ENCODE measurements at places on chromosomes 11 and 22. TPM values are rescaled to one million over a fixed set of nuclear protein-coding genes. Genes with fewer than 3 reads are reported as not detected.

GRCh38 chr22:42884616-42885375 lies 27.7 kb upstream of the ARFGAP3 start:
- H3K27me3 ChIP-seq: no peaks in the 10 kb centered on the region
- H3K36me3 ChIP-seq: peaks cover 79% of the 10 kb centered on the region
- H3K4me1 ChIP-seq: peaks cover 7% of the 10 kb centered on the region
- DNase-seq: no peak
- H3K27ac ChIP-seq: no peak overlapping the region

GRCh38 chr11:10746871-10747270 lies 4.2 kb upstream of the CTR9 start:
- DNase-seq: no peak
- no peaks in the 10 kb centered on the region for H3K36me3 ChIP-seq
- H3K27ac ChIP-seq: no peak overlapping the region
- peaks cover under 1% of the 10 kb centered on the region for H3K4me1 ChIP-seq
- no peak overlapping the region for H3K4me3 ChIP-seq

DNA sequence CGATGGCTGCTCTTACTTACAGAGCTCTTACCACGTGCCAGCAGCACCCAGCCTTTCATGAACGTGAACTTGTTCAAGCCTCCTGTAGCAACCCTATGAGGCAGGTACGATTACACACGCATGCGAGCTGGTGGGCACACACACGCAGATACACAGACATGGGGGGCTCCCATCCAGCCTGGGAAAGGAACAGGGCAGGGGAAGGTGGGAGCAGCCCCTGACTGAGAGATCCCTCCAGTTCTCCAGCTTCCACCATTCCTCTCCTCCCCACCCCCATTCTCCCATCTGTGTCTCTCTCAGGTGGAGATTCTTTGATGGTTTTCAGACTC lies 37.6 kb upstream of the WNT11 start:
- no peaks in the 10 kb centered on the region for H3K36me3 ChIP-seq
- no peaks in the 10 kb centered on the region for H3K4me1 ChIP-seq
- no peak for DNase-seq
- no peak overlapping the region for H3K27ac ChIP-seq
- no peak overlapping the region for H3K4me3 ChIP-seq

- no peak for DNase-seq
- H3K27me3 ChIP-seq: no peaks in the 10 kb centered on the region
- H3K4me1 ChIP-seq: no peaks in the 10 kb centered on the region
Observed at GRCh38 chr11:33403344-33403743, 146.2 kb downstream of the HIPK3 start.

Gene FUT4
- 23.4 TPM for total RNA-seq

GRCh38 chr11:45502226-45502545 lies 163.2 kb downstream of the CHST1 start:
- no peak overlapping the region for H3K27ac ChIP-seq
- no peak overlapping the region for H3K4me3 ChIP-seq
- no peaks in the 10 kb centered on the region for H3K27me3 ChIP-seq
- H3K4me1 ChIP-seq: no peaks in the 10 kb centered on the region

DNA sequence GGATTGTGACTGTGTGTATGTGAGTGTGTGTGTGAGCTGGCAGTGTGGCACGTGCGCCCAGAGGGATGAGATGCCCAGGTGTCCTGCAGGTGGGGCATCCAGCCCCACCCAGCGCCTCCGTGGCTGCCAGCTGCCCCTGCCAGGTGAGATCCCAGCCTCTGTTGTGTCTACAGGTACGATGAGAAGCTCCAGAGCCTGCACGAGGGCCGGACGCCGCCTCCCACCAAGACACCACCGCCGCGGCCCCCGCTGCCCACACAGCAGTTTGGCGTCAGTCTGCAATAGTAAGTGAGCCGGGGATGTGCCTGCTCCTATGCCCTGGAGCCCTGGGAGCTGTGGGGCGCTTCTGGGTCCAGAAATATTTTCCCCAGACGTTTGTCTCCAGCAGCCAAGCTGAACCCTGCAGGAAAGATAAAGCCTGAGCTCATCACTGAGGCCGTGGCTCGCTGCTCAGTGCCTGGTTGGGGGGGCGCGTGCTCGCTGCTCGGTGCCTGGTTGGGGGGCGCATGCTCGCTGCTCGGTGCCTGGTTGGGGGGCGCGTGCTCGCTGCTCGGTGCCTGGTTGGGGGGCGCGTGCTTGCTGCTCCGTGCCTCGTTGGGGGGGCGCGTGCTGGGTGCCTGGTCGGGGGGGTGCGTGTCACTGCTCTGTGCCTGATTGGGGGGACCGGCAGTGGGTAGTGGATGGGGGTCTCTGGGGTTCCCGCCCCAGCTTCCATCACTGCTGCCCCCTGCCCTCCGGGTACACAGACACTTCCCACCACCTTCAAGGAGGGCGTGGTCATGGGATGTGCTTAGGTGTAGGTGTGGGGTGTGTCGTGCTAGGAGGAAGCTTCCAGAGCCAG lies 73.2 kb downstream of the ARHGAP8 start:
- DNase-seq: no peak
- no peaks in the 10 kb centered on the region for H3K27me3 ChIP-seq
- no peaks in the 10 kb centered on the region for H3K4me1 ChIP-seq
- H3K36me3 ChIP-seq: no peaks in the 10 kb centered on the region
- H3K4me3 ChIP-seq: no peak overlapping the region

DNA sequence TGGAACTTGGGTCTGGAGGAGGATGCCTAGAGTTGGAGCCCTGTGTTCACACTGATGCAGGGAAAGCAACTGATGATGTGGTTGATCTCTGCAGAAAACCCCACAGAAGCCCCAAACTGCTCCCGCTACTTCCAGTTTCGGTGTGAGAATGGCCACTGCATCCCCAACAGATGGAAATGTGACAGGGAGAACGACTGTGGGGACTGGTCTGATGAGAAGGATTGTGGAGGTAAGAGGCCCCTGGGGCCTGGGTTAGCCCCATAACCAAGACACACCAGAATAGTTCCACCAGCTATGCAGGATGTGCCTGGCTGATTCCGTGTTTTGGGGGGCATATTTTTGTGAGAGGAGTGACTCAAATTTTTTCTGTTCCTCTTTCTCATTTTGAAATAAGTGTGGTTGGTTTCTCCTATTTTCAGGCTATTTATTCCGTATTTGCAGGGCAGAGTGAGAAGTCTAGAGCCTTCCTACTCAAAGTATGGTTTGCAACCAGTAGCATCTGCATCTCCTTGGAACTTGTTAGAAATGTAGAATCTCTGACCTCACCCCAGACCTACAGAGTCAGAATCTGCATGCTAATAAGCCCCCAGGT lies 137.3 kb upstream of the SORL1-AS1 start:
- no peak overlapping the region for H3K27ac ChIP-seq
- H3K4me1 ChIP-seq: no peaks in the 10 kb centered on the region

GRCh38 chr11:129410395-129410960 lies 34.8 kb downstream of the BARX2 start:
- H3K27ac ChIP-seq: no peak overlapping the region
- no peak for DNase-seq
- no peaks in the 10 kb centered on the region for H3K36me3 ChIP-seq
- no peak overlapping the region for H3K4me3 ChIP-seq
- H3K27me3 ChIP-seq: no peaks in the 10 kb centered on the region

DNA sequence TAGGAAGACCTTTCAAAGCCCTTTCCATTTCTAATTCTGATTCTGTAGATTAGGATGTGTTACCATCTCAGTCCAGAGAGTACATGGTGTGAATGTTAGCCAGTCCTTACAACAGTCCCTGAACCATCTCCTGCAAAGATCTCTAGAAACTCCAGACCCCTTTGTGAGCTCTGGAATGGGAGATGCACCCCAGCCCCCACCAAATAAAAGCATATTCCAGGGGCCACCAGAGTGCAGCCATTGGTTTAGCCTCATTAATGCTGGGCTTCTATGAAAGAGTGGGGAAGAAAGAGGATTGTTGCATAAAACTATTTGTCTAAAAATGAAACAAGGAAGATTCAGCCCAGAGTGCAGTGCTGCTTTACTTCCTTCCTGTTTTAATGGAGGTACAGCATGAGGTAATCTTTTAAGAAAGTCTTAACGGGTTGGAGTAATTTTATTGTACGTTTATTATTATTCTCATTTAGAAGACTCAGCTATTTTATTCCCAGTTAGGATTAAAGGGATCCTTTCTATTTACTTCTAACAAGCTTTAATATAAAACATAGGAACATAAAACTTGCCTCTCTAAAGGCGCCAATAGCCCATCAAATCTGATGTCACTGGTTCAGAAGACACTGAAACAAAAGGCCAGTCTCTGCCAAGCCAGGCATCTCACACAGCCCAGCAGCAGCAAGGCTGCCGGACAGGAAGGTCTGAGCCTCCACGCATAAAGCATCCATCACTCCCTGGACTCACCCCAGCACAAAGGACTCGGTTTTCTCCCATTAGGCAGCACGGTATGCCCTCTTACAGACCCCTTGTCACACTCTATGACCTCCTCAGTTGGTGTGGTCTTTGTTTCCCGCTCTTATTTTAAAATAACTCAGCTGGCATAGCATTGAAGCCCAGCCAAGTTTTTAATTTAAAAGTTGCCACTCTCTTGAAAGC lies 203.9 kb upstream of the BLID start:
- no peaks in the 10 kb centered on the region for H3K36me3 ChIP-seq
- peak overlapping the region; percentile 37 for H3K4me3 ChIP-seq
- no peak for DNase-seq
- peaks cover 7% of the 10 kb centered on the region for H3K4me1 ChIP-seq

DNA sequence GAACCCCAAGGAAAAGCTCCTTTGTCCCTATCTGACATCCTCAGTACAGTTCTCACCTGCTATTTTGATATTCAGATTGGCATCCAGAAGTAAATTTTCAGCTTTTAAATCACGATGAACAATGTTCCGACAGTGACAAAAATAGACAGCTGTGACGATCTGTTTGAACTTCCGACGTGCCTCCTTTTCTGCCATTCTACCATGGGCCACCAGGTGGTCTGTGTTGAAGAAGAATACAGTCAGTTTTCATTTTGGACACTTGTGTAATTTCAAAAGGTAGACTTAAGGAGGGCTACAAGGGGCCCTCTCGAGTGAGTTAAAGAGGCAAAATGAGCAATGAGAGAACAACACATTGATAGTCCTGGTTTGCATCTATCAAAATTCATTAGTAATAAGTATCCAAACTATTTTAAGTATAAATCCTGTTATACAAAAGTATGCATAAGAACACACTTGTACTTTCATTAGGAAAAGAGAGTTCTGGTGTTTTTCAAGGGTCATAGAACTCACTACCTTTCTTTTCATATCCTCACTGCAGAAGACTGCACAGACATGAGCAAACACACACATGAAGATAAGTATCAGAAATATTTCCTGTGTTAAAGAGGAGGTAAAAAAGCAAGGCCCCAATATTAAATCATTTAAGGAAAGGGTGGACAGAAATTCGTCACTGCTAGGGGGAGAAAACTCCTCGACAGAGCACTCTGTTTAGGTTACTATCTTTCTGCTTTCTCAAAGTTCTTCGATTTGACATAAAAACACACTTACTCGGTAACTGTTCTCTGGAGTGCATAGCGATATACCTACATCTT lies 89.9 kb upstream of the APOA1 start:
- DNase-seq: no peak
- no peak overlapping the region for H3K27ac ChIP-seq

Gene TTLL8
- total RNA-seq: not detected

DNA sequence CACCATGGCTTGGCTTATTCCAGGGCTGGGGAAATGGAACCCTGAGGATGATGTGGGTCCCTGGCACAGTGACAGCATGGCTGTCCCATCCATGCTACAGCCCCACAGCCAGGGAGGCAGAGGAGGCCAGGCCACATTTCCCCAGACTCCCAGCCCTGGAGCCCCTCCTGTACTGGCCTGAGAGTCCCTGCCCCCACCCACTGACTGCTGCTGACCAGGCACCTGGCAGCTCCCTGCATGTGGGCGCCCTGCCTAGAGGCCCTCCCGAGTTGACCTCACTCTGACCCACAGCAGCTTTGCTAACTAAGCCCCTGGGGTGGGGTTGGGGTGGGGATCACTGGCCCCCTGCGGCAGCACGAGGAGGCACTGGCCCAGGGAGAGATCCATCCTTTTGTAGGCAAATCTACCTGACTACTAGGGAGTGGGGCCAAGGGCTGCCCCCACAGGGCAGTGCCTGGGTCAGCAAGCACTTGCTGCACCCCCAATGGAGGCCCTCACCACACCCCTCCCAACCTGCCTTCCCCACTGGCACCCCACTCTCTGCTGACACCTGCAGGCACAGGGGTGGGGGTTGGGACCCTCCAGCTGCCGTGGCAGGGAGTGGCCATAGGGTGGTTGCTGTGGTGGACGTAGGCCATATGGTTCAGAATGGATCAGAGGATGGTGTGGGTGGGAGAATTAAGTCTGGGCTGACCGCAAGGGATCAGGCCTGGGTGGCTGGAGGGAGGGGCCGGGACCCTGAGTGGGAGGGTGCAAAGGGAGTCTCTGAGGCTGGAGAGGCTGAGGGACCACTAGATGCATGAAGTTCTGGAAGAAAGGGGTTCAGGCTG lies 17.4 kb downstream of the ARVCF start:
- no peak overlapping the region for H3K4me3 ChIP-seq
- H3K36me3 ChIP-seq: no peaks in the 10 kb centered on the region
- no peak for DNase-seq
- peaks cover 59% of the 10 kb centered on the region for H3K4me1 ChIP-seq
- H3K27me3 ChIP-seq: no peaks in the 10 kb centered on the region
- peak overlapping the region; percentile 61 for H3K27ac ChIP-seq

Gene PAX6
- 0.68 TPM for total RNA-seq

DNA sequence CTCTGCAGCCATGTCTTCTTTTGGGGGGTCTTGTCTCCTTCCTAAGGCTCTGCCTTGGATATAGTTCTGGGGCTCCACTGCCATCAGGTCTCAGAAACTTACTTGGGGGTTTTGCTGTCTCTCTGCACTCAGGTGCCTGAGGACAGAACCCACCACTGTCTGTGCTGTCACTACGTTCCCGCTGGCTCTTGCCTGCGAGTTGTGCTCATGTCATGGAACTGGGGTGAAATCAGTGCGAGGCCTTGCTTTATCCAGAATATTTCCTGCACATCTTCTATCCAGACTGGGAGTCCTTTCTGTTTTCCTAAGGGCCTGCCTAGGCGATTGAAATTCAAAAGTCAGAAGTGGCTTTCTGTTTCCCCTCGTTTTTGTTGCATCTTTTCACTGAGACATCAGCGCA lies 6.6 kb upstream of the USP2 start:
- H3K27me3 ChIP-seq: no peaks in the 10 kb centered on the region
- no peak overlapping the region for H3K27ac ChIP-seq
- DNase-seq: no peak
- no peak overlapping the region for H3K4me3 ChIP-seq

Gene OSM
- total RNA-seq: 27.1 TPM

Gene OOSP4B
- not detected for total RNA-seq

- no peak for DNase-seq
- no peaks in the 10 kb centered on the region for H3K27me3 ChIP-seq
- H3K4me3 ChIP-seq: peak overlapping the region; percentile 14
- H3K27ac ChIP-seq: peak overlapping the region; percentile 62
Observed at GRCh38 chr11:45659031-45659817, 6.2 kb downstream of the CHST1 start.

DNA sequence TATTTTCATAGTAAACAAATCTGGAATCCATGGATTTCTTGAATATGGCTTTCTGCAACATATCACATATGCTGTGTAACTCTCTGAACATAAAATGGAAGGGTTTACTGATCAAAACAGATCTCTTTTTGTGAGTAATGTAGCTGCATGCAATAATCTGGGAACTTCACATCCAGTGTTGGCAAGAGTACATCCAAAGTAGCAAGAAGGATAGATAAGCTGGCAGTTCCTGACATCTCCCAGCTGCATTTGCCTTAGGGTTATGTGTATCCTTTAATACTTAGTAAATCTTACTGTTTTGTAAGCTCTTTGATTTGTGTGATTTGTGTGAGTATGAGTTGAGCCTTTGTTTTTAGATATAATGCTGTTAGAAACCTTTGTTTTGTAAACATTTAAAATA lies 280.4 kb upstream of the CNTN5 start:
- H3K4me1 ChIP-seq: no peaks in the 10 kb centered on the region
- DNase-seq: no peak
- no peaks in the 10 kb centered on the region for H3K36me3 ChIP-seq
- no peak overlapping the region for H3K27ac ChIP-seq
- H3K4me3 ChIP-seq: no peak overlapping the region
- no peaks in the 10 kb centered on the region for H3K27me3 ChIP-seq
